Neural progenitor cell (in vitro differentiated cells): ENCODE measurements at places on chromosomes 2 and 18.
A peak's percentile ranks its signal among the peaks of the same experiment; 100 is the strongest.

- no peak for DNase-seq
Observed at GRCh38 chr2:136250131-136250530, 132.2 kb upstream of the CXCR4 start.

- no peak for DNase-seq
Observed at GRCh38 chr18:60188958-60189357, 183.6 kb downstream of the MC4R start.

DNA sequence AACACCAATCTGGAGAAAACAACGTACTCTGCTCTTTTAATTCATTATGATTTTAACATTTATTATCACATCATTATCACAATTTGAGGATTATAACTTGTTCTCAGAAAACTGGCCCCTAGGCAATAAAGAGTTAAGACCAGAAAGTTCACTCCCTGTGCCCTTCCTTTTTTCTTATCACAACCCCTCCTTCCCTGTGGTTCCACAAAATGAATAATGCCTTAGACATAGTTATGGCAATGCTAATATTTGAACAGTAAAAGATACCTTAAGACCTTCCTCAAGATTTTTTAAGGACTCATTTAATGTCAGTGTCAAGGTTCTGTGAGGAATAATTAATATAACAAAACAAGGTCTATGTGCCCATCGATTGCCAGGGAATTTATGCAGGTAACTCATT lies 596.2 kb downstream of the ARHGAP15 start:
- DNase-seq: no peak

DNA sequence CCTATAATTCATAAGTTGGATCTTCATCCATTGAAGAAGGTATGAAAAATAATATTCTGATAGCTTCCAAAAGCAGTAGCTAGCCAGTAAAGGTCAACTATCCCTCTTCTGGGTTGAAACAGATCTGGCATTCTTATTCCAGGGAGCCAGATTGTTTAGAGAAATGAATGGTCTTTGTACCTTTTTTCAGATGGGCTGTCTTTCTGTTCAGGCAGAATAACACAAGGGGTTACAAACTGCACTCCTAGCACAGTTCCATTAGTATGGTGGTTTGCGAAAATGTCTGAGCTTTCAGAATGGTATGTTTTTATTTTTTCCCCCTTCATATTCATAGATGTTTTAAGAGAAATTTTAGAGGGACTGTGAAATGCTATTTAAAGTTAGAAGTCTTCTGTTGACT lies 47.5 kb upstream of the TMEM178A start:
- no peak for DNase-seq

- no peak for DNase-seq
Observed at GRCh38 chr2:74302865-74303264, 40.4 kb downstream of the SLC4A5 start.

- no peak for DNase-seq
Observed at GRCh38 chr2:216389570-216389969, 17.3 kb upstream of the MARCHF4 start.

GRCh38 chr2:191009541-191010374 lies 4.2 kb downstream of the STAT1 start:
- no peak for DNase-seq

GRCh38 chr2:201257956-201258665 lies 2.2 kb upstream of the CASP8 start:
- no peak for DNase-seq

DNA sequence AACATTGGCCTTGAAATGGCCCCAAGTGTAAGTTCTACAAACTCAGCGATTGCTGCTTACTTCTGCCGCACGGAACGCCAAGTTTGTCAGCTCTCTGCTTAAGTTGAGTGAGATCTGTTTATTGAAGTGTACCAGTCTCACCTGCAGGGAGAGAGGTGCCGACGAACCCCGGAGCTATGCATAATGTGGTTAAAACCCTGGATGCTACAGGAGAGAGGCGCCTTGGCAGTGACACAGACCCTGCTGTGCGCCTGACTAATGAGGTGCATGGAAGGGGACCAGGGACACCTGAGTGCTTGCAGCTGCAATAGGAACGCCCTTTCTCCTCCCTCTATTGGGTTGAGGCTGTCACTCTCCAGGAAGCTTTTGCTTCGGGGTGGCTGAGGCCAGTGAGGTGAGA lies 979 bp downstream of the SLC9A2 start:
- DNase-seq: no peak

DNA sequence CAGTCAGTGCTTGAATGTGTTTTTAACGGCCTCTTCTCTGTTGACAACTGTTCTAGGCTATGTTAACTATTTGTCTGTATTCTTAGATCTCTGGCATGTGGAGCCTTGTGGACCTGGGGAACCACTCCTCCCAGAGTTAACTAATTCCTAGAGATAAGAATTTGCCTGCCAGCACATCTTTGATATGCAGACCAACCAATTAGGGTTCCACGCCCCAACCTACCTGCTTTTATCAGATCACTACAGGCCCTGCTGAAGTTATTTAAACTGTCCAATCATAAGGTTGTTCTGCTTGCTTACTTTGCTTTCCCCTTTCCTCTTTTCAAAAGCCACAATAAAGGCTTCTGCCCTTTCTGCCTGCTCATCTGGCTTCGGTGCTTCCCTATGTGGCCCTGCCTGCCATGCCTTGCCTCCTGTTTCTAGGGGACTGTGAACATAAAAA lies 8.5 kb upstream of the CYBRD1 start:
- no peak for DNase-seq

- peak; percentile 70 for DNase-seq
Observed at GRCh38 chr2:152189622-152190495, 14.3 kb upstream of the STAM2 start.

- DNase-seq: peak; percentile 72
Observed at GRCh38 chr2:159616286-159616701, at the start of gene BAZ2B. Gene BAZ2B, minus strand, starts transcription at chr2:159616548. Its CDS starts 137,829 bp downstream, at chr2:159478719.
